NCI-H446 treated with DMSO at 0.1 percent for 48 hours (cell line): ENCODE measurements at places on chromosomes 5 and 9.

DNA sequence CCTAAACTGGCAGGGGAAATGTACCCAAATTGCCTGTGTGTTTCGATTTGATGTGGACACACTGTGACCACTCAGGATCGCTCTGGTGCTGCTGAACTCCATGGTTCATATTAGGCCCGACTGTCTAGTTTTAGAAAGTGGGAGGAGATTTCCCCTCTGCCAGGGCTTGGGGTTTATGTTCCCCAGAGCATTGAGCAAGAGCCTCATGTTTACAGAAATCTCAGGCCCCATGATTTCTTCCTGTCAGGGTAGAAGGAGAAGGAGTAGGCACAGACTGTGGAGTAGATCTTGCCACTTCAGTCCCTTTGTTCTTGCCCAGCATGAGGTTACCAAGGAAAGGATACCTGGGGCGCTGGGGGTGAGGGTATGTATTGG lies 40.8 kb upstream of the GLRX start:
- DNase-seq, result no peak

DNA sequence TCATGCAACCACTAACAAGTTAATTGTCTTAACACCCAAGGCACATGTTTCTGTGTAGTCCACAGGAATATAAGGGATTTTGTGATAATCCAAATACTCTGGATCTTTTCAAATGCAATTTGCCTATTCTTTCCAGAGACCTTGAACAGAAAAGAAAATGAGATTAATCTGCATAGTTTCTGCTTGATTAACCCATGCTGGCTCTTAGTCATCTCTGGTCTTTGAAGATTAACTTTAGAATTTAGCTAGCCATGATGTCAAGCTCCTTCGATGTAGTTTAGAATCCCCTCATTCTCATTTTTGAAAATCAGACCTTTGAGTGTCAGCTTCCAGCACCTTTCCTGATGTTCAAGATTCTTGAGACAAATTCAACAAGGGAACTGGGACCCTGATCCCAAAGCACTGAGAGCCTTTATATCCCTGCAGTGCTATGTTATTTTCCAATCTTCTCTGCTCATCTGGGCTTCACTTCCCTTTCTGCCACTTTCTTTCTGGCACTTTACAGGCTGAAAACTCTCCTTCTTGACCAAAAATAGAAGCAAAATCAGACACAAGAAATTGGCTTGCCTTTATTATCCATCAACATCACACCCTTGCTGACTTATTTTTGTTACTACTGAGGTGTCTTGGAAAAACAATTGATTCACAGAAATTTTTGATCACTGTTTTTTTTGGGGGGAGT lies 155.5 kb downstream of the PALM2AKAP2 start:
- DNase-seq, result no peak

- DNase-seq, result no peak
Measured at GRCh38 chr5:178193251-178193809, 6.2 kb upstream of the GMCL2 start.

- no peak for DNase-seq
Measured at GRCh38 chr9:130736834-130737233, 43.3 kb downstream of the EXOSC2 start.

- no peak for DNase-seq
Measured at GRCh38 chr5:121221483-121221882, 630.2 kb upstream of the FTMT start.
